ENCODE measurements at places on chromosomes 5 and 9.

DNA sequence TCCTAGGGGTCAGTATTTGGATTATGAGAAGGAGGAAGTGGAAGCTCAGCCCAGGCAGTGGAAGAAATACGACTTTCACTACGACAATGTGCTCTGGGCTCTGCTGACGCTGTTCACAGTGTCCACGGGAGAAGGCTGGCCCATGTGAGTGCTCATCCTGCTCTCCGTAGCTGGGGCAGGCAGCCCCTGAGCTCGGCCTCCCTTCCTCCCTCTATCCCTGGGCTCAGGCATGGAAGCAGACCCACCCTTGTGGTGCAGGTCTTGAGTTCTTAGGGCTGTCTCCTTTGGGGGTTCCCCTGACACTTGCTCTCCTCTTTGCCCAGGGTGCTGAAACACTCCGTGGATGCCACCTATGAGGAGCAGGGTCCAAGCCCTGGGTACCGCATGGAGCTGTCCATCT lies 180.1 kb downstream of the CACNA1B start:
- DNase-seq: no peak

DNA sequence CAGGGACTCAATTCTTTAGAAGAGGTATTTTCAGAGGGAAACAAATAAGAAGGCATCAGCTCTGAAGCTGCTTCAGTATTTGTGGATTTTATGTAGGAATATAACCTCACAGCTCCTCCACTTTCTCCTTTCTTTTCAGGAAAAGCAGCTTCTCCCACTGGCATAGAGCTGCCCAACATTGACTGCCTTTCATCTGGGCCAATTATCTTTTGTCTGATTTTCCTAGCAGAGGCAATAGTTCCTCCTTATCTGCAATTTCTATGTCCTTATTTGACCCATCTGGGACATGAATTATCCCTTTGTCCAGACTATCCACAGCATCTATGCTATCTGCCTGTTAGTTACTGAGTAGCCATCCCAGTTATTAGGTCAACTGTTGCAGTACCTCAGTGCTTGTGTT lies 1671.2 kb upstream of the ACO1 start:
- DNase-seq: no peak

DNA sequence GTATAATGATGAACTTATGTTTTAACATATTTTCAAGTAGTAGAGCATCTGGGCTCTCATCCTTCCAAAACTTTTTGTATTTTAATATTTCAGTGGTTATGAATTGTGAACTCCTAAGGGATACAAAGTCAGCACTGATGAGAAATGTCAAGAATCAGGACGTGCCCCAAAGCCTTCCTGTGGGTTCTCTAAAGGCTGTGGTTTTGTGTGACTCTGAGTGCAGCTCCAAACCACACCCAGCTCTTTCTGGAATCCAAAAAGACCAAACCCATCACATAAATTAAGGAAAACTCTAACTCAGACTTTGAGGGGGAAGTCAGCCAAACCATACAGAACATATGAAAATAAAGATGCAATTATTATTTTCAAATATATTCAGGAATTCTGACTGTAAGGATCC lies 40.8 kb upstream of the SMU1 start:
- no peak for DNase-seq

- no peak for DNase-seq
Measured at GRCh38 chr5:125659316-125660023, 763.7 kb upstream of the GRAMD2B start.

- DNase-seq: no peak
Measured at GRCh38 chr5:148408092-148408491, 24.3 kb downstream of the FBXO38 start.

Data from stimulated activated CD4-positive, alpha-beta T cell treated with anti-CD3 and anti-CD28 coated beads, Interleukin-15, amount 100 ng/mL, for 24 hours (primary cell).